ENCODE measurements at places on chromosomes 11 and 22. TPM values are rescaled to one million over a fixed set of nuclear protein-coding genes. Genes with fewer than 3 reads are reported as not detected.

- DNase-seq = peak; percentile 63
Measured at GRCh38 chr11:8225589-8226036, 38.1 kb downstream of the LMO1 start.

GRCh38 chr22:20531404-20532201 lies 24.2 kb downstream of the MED15 start:
- peak; percentile 52 for DNase-seq

GRCh38 chr11:2535673-2536439 lies 91.0 kb downstream of the KCNQ1 start:
- DNase-seq = no peak

GRCh38 chr11:111836721-111837120 lies 34.7 kb downstream of the ALG9 start:
- no peak for DNase-seq

DNA sequence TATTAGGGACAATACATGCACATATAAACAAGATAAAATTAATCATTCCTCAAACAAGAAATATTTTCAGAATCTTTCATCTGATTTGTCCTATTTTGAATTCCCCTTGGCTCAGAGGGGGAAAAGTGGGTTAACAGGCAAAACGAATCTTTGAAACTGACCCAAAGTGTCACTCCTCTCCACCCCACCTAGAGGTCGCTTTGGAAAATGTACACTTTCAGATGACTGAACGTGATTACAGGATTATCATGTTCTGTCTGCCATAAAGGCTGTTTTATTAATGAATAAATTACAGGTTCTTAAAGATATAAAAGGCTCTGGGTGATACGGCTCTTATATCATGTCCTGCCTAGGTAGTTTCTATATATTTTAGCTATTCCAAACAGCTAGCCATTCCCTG lies 1735.0 kb downstream of the LRRC4C start:
- no peak for DNase-seq

- peak; percentile 46 for DNase-seq
Measured at GRCh38 chr11:65781152-65781961, 581 bp upstream of the AP5B1 start.

DNA sequence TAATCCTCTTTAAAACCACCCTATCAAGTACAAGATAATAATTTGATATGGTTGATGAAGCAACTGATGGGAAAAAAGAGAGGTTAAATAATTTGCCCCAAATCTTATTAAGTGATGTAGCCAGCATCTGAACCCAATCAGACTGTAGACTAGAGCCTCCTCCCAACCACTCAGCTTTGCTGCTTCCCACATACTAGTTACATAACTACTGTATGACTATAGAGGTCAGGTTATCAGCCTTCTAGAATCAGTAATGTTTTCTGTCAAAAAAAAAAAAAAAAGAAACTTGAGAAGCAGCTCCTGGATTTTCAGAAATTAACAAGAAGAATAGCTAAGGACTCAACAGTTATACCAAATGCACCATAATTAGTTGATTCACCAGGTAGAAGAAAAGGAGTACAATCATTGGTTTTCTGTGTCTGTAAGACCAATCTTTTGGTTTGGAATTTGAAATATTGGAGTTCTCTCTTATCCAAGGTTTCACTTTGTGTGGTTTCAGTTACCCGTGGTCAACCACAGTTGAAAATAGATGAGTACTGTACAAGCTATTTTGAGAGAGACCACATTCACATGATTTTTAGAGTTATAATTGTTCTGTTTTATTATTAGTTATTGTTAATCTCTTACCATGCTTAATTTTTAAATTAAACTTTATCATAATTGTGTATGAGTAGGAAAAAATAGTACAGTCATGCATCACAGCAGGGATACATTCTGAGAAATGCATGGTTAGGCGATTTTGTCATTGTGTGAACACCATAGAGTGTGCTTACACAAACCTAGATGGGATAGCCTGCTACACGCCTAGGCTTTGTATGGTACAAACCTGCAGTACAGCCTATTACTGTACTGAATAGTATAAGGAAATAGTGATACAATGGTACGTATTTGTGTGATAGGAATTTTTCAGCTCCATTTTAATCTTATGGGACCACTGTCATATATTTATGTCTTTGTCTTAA lies 72.2 kb downstream of the PDHX start:
- DNase-seq = no peak

- no peak for DNase-seq
Measured at GRCh38 chr11:10107497-10107896, 186.5 kb downstream of the SBF2 start.

DNA sequence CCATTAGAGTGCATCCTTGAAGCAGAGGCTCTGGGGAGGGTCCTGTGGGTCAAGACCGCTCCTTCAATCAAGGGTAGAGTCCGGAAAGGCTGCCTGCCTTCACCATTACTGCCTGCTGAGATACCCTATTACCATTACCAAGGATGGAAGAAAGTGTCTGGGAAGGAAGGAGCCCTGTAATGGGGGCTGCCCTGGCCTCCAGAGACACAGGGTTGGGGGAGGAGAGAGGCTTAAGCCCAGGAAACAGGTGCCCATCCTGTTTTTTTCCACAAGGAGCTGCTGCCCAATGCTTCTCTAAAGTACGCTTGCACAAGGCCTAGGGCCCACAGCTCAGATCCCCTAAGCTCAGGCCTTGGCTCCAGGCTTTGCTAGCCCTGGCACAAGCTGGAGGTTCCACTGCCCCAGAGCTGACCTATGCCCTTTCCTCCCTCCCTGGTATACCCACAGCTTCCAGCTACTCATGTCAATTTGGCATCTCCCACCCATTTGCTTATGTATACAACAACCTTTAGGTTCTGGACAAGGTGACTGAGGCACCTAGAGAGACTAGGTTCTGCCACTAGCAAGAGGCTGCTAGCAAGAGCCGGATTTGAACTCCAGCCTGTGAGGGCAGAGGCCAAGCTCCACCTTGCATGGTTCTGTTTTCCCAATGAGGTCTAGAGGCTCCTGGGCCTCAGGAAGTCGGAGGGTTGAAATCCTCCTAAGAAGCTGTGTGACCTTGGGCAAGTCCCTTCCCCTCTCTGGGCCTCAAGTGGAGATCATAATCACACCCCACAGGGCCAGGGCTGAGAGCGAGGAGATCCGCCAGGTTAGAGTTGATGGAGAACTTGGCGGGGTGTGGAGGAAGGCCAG lies 1.5 kb upstream of the PLCB3 start:
- DNase-seq = no peak

DNA sequence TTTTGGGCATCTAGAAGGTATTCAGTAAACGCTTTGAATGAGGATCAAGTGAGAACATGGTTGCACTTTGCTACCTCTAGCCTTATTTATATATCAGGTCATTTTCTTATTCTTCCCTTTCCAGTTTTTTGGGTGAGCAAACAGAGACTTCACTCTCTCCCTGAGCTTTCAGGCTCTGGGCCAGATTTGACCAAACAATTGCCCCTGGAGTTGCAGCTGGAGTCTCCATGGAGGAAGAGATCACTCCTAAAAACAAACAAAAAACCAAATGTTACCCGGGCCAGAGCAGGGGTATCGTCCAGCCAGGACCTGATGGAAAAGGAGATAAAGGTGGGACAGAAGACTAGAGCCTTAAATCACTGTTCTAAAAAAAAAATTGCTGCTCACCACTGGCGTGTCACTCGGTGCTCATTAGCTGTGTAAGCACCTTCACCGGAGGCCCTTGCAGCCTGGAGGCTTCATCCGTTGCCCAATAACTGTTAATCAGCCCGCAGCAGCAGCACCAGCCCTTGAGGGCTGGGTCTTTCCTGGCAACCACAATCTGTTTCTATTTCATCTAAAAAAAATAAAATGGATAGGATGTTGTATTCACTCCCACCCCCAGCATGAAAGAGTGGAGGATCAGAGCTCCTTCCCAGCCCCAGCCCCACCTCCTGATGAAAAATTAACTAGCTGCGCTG lies 125.0 kb downstream of the PKNOX2 start:
- DNase-seq = no peak

GRCh38 chr11:72736452-72737069 lies 15.6 kb downstream of the ARAP1 start:
- DNase-seq = no peak

DNA sequence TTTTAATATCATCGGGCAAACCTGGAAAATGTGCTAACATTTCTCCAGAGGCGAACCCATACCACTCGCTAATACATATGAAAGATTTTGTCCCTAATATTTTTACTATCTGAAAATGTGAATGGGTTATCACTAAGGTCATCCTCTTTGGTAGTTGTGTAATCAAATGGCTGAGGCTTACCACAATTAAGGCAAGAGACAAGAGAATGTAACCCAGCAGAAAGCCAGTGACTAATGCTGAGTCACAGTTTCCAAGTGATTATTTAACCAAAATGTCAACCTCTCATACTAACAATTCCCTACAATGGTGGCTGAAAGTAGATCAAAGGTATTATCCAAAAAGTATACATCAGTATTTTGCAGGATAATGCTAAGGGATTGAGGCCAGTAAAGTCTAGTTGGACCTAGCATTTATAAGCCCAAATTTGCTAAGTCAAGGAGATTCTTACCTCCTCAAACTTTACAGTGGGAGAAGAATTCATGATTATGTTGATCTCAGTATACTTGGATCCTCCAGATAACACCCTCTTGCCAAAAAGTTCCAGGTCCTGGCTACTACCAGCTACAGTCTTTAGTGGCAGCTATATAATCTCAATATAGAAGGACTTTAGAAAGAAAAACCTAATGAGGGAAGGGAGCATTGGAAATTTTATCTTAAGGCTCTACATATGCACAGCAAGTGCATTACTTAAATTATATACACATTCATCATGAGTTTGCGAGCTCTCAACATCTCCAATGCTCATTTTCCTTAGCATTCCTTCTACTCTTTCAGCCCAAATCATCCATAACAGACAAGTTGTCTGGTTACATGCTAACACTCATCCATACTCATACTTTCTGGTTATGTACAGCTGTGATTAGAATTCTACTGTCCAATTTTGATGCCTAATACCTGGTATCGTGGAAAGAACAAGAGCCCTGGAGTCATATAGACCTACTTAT lies 25.4 kb downstream of the SIK3 start:
- DNase-seq = no peak

DNA sequence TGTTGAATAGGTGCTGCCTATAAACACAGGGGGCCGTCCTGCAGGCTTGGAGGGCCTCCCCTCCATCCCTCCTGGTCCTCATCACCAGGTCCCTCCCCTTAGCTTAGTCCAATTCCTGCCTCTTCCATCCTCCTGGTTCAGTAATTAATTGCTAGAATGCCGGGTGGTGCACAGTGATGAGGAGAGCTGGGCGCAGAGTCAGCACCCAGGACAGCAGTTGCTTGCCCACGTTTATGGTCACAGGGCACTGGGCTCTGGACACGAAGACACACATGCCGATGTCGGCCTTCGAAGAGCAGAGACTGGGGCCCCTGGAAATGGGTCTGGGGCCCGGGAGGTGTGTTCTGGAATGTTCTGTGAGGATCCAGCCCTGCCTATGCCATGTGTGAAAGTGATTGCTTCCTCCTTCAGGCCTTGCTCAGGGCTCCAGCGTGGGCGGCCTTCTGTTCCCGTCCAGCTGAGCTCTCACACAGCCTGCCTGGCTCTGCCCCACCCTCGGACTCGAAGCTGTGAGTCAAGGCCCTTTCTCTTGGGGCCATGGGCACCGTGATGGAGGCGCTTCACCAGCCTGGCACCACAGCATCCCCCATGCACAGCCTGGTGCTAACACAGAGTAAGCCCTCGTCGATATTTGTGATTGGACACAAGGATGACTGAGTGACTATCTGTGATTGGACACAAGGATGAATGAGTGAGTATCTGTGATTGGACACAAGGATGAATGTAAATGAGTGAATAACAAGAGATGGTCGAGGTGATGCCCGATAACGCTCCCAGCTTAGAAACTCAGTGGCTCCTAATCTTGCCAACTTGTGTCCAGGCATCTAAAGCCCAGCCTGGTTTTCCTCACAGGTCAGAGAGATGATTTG lies 884.7 kb downstream of the BRD1 start:
- no peak for DNase-seq

GRCh38 chr22:41833369-41834004 lies 582 bp downstream of the SREBF2 start:
- peak; percentile 30 for DNase-seq

GRCh38 chr11:78400116-78400515 lies 17.5 kb downstream of the GAB2 start:
- no peak for DNase-seq

DNA sequence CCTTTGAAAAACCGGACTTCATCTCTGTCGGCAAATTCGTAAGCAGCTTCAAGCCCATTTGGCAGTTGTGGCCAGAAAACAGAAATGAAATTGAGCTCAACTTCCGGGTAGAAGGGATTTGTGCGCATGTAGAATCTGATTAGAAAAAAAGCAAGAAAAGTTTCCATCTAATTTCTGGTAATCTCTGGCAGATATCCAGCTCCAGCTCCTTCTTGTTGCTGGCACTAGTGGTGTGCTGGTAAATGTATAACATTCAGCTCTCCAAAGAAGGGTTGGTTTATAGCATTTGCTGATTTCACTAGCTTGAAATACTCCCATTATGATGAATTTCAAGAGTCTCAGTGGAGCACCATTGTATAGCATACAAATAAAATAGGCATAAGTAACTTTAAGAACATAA lies 5.4 kb downstream of the MMP1 start:
- DNase-seq = no peak

The TYMP gene
- 42.8 TPM for total RNA-seq

The DDTL gene
- 2.2 TPM for total RNA-seq

The TRIM51 gene
- not detected for total RNA-seq

The MUC5AC gene
- 0.05 TPM for total RNA-seq

The TRMT112 gene
- total RNA-seq = 328 TPM

The TRIM48 gene
- total RNA-seq = not detected

The PTPRCAP gene
- total RNA-seq = 5.9 TPM

The TMEM121B gene
- 7.6 TPM for total RNA-seq

The TPBGL gene
- total RNA-seq = 8.3 TPM

The RNH1 gene
- total RNA-seq = 221 TPM
